Activated naive CD4-positive, alpha-beta T cell treated with anti-CD3 and anti-CD28 coated beads for 36 hours (primary cell): ENCODE measurements at places on chromosomes 3 and 15.

- no peaks in the 10 kb centered on the region for H3K36me3 ChIP-seq
- no peak overlapping the region for H3K27ac ChIP-seq
- no peaks in the 10 kb centered on the region for H3K4me1 ChIP-seq
- H3K27me3 ChIP-seq, result no peaks in the 10 kb centered on the region
Measured at GRCh38 chr15:91694131-91694830, 159.2 kb upstream of the SLCO3A1 start.

DNA sequence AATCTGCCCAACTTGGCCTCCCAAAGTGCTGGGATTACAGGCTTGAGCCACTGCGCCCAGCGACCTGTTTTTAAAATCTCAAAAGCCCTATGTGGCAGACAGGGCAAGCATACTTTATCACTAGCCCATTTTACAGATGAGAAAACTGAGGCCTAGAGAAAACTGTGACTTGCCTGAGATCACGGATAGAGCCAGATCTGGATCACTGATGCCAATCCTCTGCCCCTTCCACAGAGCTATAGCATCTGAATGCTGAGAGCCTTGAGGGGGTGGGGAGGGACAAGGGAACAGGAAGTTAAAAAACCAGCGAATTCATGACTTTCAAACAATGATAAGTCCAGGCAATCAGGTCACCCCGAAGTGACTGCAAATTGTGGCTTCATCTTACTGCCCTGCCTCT, 7.3 kb downstream of the ANKRD63 start:
- no peaks in the 10 kb centered on the region for H3K36me3 ChIP-seq
- DNase-seq, result no peak
- H3K27ac ChIP-seq, result no peak overlapping the region
- peaks cover 29% of the 10 kb centered on the region for H3K27me3 ChIP-seq
- peaks cover 2% of the 10 kb centered on the region for H3K4me1 ChIP-seq

- H3K27ac ChIP-seq, result no peak overlapping the region
- DNase-seq, result no peak
- H3K4me3 ChIP-seq, result no peak overlapping the region
- H3K27me3 ChIP-seq, result peaks cover 6% of the 10 kb centered on the region
- no peaks in the 10 kb centered on the region for H3K36me3 ChIP-seq
- no peaks in the 10 kb centered on the region for H3K4me1 ChIP-seq
Measured at GRCh38 chr15:68718468-68718867, 102.2 kb downstream of the ANP32A start.

- no peak for DNase-seq
- peaks cover 3% of the 10 kb centered on the region for H3K27me3 ChIP-seq
- no peak overlapping the region for H3K4me3 ChIP-seq
- H3K27ac ChIP-seq, result no peak overlapping the region
- peaks cover 14% of the 10 kb centered on the region for H3K4me1 ChIP-seq
Measured at GRCh38 chr15:74964794-74965193, 8.2 kb upstream of the RPP25 start.

- no peak overlapping the region for H3K4me3 ChIP-seq
- DNase-seq, result peak; percentile 3
- no peak overlapping the region for H3K27ac ChIP-seq
- H3K36me3 ChIP-seq, result no peaks in the 10 kb centered on the region
- no peaks in the 10 kb centered on the region for H3K27me3 ChIP-seq
Measured at GRCh38 chr3:52529376-52530333, 4.0 kb downstream of the NT5DC2 start.

GRCh38 chr15:60448668-60449360, 30.1 kb downstream of the ICE2 start:
- no peak overlapping the region for H3K27ac ChIP-seq
- DNase-seq, result no peak
- no peaks in the 10 kb centered on the region for H3K4me1 ChIP-seq
- H3K4me3 ChIP-seq, result no peak overlapping the region
- no peaks in the 10 kb centered on the region for H3K27me3 ChIP-seq
- peaks cover 20% of the 10 kb centered on the region for H3K36me3 ChIP-seq

DNA sequence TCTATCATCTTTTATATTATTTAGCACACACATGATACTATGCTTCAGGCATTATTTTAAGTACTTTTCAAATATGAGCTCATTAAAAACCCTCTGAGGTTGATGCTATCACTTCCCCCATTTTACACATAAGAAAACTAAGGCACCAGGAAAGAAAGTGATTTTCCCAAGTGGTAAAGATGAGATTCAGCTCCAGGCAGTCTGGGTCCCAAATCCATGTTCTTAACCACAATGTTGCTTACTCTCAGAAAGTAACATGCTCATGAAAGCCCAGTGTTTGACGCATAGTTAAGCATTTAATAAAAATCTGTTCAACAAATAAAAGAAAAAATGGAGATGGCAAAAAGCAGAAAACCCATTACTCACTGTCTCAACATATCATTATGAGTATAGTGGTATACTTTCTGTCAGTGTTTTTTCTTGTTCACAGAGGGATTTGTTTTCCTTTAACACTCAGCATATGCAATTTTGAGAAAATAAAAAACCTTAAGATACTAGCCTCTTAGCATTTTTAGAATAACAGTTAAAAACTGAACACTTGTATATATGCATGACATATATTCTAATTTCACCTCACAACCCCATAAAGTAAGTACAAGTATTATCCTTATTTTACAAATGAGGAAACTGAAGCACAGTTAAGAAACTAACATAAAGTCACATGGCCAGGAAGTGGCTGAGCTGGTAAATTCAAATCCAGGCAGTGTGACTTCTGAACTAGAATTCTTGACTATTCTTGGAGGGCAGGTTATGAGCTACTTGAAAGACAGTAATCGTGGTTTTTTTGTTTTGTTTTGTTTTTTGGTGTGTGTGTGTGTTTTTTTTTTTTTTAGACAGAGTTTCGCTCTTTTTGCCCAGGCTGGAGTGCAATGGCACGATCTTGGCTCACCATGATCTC, 10.4 kb downstream of the PEAK1 start:
- peak overlapping the region; percentile 86 for H3K27ac ChIP-seq
- H3K36me3 ChIP-seq, result peaks cover 5% of the 10 kb centered on the region

DNA sequence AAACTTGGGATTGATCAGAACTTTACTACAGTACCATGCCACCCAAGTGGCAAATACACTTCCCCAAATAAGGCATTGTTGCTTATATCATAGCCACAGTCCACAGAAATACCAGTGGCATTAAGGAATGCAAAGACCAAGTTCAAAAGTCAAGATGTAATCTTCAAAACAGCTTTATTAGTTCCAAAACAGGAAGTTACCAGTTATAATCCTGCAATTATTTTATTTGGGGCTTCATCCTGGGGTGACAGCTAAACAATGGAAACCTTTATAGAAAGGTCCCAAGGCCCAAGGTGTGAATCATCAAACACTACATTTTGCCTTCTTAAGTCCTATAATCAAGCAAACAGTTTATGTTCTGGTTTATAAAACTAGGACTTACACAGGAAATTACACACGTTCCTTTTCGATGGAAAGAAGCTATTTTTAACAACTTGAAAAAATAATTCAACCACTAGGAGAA, 30.3 kb upstream of the RNF7 start:
- DNase-seq, result no peak
- H3K4me1 ChIP-seq, result peaks cover 4% of the 10 kb centered on the region
- H3K27ac ChIP-seq, result no peak overlapping the region
- H3K4me3 ChIP-seq, result no peak overlapping the region

DNA sequence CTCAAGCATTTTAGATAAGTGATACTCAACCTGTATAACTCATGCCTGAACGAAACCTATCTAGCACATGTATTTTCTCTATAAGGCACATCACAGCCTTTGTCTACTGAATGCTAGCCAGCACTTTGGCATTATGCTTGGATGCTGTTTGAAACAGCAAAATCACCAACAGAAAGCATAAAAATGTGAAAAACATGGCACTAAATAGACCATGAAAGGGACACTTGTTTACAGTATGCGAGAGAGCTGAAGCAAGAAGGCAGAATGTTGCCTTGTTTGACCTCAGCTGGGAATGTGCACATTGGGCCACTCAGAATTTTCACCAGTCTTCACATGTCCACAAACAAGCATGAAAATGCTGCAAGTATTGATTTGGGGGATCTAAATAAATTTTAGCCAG, 59.5 kb downstream of the MINDY2 start:
- no peaks in the 10 kb centered on the region for H3K4me1 ChIP-seq
- no peak overlapping the region for H3K4me3 ChIP-seq
- DNase-seq, result no peak
